ENCODE measurements at places on chromosomes 13 and 19.
A peak's percentile ranks its signal among the peaks of the same experiment; 100 is the strongest.

GRCh38 chr19:15144046-15144646 lies 36.9 kb downstream of the SYDE1 start:
- H3K27me3 ChIP-seq: peaks cover 5% of the 10 kb centered on the region
- no peak overlapping the region for H3K4me3 ChIP-seq
- peaks cover 3% of the 10 kb centered on the region for H3K36me3 ChIP-seq
- H3K27ac ChIP-seq: no peak overlapping the region
- no peak for DNase-seq
- no peaks in the 10 kb centered on the region for H3K4me1 ChIP-seq

- H3K27me3 ChIP-seq: peaks cover 10% of the 10 kb centered on the region
- no peak overlapping the region for H3K4me3 ChIP-seq
- H3K36me3 ChIP-seq: no peaks in the 10 kb centered on the region
- H3K4me1 ChIP-seq: no peaks in the 10 kb centered on the region
- H3K27ac ChIP-seq: no peak overlapping the region
These were observed 381.1 kb downstream of the FGF14 start for GRCh38 chr13:102020611-102021216.

DNA sequence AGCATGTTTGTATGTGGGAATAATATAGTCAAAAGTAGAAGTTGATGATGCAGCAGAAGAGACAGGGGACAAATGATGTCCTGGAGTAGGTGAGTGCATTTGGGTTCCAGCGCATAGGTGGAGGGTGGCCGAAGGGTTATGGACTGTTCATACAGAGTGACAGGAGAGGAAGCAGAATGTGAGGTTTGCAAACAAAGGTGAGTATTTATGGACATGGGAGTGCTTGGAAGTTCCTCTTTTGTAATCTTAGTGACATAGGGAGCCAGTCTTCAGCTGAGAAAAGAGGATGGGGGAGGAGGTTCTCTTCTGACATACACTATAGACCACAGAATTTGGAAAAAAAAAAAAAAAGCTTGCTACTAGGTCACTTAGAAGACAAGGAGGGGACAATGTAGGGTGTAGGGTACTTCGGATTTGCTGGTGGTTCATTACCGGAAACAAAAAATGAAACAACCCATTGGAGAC lies 331.6 kb downstream of the DLEU7 start:
- H3K27me3 ChIP-seq: no peaks in the 10 kb centered on the region
- H3K4me3 ChIP-seq: no peak overlapping the region
- peaks cover 4% of the 10 kb centered on the region for H3K36me3 ChIP-seq
- H3K4me1 ChIP-seq: peaks cover 6% of the 10 kb centered on the region
- no peak for DNase-seq

DNA sequence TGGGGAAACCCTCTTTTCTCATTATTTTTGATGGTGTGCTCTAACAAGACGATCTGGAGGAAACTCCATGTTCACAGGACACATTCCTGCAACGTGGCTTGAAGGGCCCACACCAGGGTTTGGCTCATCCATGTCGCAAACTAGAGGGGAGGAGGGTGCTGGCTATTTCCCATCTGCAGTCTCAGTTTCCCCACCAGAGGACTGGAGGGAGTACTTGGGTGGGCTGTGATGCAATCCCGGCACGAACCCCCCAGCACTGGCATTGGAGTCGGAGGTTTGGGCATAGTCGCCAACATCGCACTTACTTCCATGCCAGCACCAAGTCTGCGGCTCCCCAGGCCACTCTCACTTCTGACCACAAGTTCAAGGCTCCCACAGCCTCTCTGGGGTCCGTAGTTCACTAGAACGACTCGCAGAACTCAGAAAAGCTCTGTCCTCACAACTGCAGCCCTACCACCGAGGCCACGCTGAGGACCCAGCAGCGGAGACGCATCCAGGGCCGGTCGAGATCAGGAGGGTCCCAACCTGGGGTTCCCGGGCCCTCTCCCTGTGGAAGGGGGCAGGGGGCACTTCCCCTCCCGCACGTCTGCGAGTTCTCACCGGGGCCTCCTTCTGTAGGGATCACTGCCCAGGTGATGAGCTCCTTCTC lies 165.6 kb upstream of the SOX1 start:
- no peaks in the 10 kb centered on the region for H3K36me3 ChIP-seq
- H3K27me3 ChIP-seq: peaks cover 59% of the 10 kb centered on the region
- no peak for DNase-seq
- H3K4me3 ChIP-seq: no peak overlapping the region
- no peak overlapping the region for H3K27ac ChIP-seq
- no peaks in the 10 kb centered on the region for H3K4me1 ChIP-seq

- no peak overlapping the region for H3K27ac ChIP-seq
- no peak overlapping the region for H3K4me3 ChIP-seq
- H3K27me3 ChIP-seq: peaks cover 39% of the 10 kb centered on the region
- no peak for DNase-seq
- H3K4me1 ChIP-seq: no peaks in the 10 kb centered on the region
These were observed 147.5 kb upstream of the OBI1 start for GRCh38 chr13:78806457-78806856.

DNA sequence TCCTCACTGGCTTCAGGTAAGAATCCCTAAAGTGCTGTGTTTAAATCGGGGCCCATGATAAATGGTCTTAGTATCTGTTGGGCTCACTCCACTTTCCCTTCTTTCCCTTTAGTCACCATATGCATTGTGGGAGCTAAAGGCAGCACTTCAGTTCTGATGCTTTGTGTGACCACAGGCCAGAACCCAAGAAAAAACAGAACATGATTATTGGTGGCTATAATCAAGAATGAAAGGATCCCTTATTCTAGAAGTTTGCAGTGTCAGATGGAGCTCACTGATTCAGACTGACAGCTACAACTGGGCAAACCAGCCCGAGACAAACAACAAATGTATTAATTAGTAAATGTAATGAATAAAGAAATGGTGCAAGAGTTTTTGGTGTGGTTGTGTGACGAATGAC lies 57.3 kb upstream of the POMP start:
- H3K27me3 ChIP-seq: peaks cover 6% of the 10 kb centered on the region
- H3K4me1 ChIP-seq: peaks cover 4% of the 10 kb centered on the region
- H3K4me3 ChIP-seq: no peak overlapping the region
- H3K27ac ChIP-seq: no peak overlapping the region

DNA sequence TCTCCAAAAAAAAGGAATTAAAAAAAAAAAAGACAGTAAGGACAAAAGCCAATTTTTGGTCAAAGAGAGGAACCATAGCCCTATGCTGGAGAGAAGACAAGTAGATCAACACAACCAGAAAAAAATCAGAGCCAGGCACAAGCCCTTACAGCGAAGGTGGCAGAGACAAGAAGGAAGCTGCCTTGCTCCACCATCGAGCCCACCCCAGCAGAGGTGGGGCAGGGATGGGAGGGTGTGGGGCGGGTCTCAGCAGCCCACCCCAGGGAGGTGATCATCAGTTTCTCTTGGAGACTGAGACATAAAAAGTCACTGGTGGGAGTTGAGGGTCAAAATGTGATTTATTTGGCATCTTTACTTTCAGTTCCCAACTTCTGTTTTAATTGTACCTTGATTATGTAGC lies 332.4 kb downstream of the FOXO1 start:
- no peak for DNase-seq
- H3K27ac ChIP-seq: no peak overlapping the region
- H3K27me3 ChIP-seq: no peaks in the 10 kb centered on the region
- no peaks in the 10 kb centered on the region for H3K36me3 ChIP-seq

DNA sequence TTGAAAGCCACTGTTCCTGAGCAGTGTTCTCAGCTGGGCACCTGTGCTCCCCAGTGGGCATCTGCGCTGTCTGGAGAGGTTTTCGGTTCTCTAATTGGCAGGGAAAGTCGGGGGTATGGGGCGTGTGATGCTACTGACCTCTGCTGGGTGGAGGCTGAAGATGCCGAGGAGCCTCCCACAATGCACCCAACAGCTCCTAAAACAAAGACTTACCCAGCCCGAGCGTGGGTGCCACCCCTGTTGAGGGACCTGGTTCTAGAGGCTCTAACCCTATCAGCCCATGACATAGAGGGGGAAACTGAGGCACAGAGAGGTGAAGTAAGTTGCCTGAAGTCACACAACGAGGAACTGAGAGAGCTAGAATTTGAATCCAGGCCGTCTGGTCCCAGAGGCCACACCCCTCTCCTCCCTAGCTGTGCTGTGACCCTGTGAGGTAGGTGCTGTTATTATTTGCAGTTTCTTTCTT lies 2.3 kb downstream of the SPACA4 start:
- H3K27me3 ChIP-seq: no peaks in the 10 kb centered on the region
- H3K4me3 ChIP-seq: no peak overlapping the region
- no peaks in the 10 kb centered on the region for H3K36me3 ChIP-seq

DNA sequence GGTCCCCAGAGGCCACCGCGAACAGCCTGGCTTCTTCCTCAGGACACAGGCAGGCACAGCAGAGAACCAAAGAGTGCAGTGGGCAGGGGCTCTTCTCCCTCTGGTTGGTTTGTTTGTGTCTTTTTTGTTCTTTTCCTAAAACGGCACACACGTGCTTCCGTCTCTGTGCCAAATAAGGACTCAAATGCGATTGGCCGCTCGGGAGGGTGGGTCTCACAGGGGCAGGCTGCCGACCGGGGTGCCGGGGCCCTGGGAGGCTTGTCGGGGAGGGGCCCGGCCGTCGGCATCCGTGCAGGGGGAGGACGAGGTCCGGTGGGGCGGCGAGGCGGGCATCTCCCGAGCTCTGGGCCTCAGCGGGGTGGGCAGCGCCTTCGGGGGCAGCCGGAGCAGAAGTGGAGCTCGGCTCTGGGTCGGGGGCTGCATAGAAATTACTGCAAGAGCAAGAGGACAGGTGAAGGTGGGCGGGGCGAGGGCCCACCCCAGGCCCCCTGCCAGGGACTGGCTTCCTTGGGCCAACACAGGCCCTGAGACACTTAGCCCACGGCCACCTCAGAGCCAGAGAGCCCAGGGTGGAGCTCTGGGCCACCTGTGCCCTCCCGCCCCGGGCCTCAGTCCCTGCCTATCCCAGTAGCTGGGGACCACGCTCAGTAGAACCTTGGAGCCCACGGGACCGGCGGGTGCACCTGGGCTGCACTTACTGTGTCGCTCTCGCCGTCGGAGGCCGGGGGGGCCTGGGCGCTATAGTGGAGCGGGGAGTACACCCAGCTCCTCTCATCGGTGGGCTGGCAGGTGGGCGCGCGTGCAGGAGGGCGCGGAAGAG lies 6.4 kb upstream of the CACTIN start:
- H3K4me3 ChIP-seq: no peak overlapping the region
- H3K36me3 ChIP-seq: peaks cover 2% of the 10 kb centered on the region
- no peak for DNase-seq
- H3K4me1 ChIP-seq: no peaks in the 10 kb centered on the region
- H3K27me3 ChIP-seq: no peaks in the 10 kb centered on the region

GRCh38 chr13:48879854-48880253 lies 95.9 kb upstream of the FNDC3A start:
- peaks cover 13% of the 10 kb centered on the region for H3K4me1 ChIP-seq
- no peaks in the 10 kb centered on the region for H3K36me3 ChIP-seq
- no peak for DNase-seq
- H3K27ac ChIP-seq: no peak overlapping the region

GRCh38 chr13:34578471-34578870 lies 363.6 kb upstream of the NBEA start:
- H3K27ac ChIP-seq: no peak overlapping the region
- no peak for DNase-seq
- peaks cover 18% of the 10 kb centered on the region for H3K4me1 ChIP-seq
- no peak overlapping the region for H3K4me3 ChIP-seq

DNA sequence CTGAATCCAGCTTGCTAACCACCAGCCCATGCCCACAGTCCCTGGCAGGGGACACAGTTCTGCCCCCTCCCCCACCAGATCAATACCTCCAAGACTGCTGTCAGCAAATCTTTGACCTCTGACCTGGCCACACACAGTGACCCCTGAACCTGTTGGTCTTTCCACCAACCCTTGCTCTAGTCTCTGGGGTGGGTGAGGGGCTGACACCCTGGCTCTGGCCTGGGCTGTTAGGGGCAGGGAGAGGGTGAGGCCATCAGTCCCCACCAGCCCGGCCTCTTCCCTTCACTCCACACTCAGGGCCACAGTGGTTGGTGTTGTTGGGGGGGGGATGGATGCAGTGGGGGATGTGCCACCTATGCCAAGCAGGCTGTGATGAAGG lies 21.8 kb upstream of the SLC7A10 start:
- DNase-seq: no peak
- no peak overlapping the region for H3K4me3 ChIP-seq
- H3K36me3 ChIP-seq: no peaks in the 10 kb centered on the region
- no peaks in the 10 kb centered on the region for H3K4me1 ChIP-seq

- peak; percentile 39 for DNase-seq
- H3K27me3 ChIP-seq: no peaks in the 10 kb centered on the region
- H3K4me3 ChIP-seq: peak within 1 kb of the TSS; percentile 79
- peaks cover 29% of the 10 kb centered on the region for H3K4me1 ChIP-seq
These were observed at the start of gene TLE5 for GRCh38 chr19:3062165-3063105. TLE5 (minus strand) TSS chr19:3062495; CDS start chr19:3062200, 295 bp downstream.

DNA sequence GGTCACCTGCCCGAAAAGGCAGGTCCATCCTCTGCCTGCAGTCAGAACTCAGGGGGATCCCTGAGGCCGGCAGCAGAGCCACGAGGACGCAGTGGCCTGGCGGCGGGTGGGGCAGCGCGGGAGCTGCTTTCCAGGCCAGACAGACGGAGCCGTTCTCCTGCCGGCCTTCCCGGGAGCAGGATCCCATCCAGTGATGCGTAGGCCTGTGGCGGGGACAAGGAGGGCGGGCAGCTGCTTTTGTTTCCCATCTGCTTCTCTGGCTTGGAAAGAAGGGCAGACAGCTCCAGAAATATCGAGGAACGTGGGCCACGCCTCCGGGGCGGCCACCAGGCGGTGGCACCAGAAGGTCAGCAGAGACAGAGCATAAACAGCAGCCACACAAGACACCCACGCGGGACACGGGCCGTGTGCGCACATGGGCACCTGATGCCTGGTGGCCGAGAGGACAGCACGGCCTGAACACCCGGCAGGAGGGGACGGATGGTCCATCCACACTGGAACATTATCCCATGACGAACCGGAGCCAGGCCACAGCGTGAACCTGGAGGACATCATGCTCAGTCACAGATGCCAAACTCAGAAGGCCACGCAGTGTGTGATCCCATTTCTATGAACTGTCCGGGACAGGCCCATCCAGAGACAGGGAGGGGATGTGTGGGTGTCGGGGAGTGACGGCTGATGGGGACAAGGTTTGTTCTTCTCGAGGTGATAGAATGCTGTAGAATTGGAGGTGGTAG lies 13.9 kb upstream of the MKNK2 start:
- H3K4me3 ChIP-seq: no peak overlapping the region
- DNase-seq: no peak
- peak overlapping the region; percentile 39 for H3K27ac ChIP-seq
- no peaks in the 10 kb centered on the region for H3K36me3 ChIP-seq
- no peaks in the 10 kb centered on the region for H3K27me3 ChIP-seq

DNA sequence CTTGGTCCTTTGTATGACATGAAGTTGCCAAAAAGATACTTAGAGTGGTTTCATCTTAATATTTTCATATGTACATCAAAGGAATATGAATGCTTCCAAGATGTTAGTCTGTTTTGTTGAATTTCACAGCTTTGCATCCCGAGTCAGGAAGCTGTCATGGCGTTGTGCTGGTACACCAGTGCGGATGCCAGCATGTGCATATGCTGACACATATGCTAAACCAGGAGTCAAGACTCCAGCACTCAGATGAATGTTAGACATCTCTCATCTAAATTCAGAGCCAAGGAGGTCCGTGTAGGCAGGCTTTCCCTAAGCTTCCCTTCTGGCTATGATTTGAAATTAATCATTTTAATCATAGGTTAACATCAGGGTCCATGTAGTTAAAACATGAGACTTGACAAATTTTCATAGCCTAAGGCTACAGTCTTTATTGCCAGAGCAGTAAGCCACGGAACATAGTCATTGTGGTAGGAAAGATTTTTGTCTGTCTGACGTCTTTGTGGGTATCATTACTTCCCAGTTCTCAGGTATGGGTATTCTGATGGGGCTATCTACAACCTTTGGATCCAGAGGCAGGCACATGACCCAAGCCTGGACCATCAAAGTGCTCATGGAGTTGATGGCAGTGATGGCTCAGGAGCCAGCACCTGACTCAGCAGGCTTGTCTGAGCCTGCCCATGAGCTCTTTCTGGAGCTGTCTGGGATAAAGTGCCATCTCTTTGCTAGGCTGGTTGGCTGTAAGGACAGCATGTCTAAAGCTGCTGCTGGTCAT lies 246.1 kb downstream of the KCNRG start:
- H3K27ac ChIP-seq: no peak overlapping the region
- no peak for DNase-seq
- H3K36me3 ChIP-seq: no peaks in the 10 kb centered on the region
- no peaks in the 10 kb centered on the region for H3K27me3 ChIP-seq

Data from mesothelial cell of epicardium (in vitro differentiated cells).